ENCODE measurements at places on chromosomes 4 and X.

- DNase-seq = no peak
These were observed 96.6 kb upstream of the OTUD4 start for GRCh38 chr4:145277011-145277410.

DNA sequence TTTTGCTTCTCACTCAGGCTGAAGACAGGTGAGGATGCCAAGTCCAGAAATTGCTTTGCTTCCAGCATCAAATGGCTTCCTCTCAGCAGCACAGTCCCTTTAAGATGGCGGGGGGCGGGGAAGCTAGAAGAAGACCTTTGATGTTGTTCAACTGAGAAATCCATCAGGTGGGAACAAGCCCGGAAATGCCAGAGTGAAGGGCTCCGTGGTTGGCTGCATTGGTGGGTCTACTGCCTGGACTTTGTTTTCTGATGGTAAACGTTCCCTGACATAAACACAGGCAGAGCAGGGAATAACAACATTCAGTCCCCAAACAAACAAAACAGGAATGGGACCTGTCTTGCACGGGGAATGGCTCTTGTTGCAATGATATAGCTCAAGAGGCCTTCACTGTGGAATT lies 37.3 kb downstream of the APLN start:
- DNase-seq = no peak

DNA sequence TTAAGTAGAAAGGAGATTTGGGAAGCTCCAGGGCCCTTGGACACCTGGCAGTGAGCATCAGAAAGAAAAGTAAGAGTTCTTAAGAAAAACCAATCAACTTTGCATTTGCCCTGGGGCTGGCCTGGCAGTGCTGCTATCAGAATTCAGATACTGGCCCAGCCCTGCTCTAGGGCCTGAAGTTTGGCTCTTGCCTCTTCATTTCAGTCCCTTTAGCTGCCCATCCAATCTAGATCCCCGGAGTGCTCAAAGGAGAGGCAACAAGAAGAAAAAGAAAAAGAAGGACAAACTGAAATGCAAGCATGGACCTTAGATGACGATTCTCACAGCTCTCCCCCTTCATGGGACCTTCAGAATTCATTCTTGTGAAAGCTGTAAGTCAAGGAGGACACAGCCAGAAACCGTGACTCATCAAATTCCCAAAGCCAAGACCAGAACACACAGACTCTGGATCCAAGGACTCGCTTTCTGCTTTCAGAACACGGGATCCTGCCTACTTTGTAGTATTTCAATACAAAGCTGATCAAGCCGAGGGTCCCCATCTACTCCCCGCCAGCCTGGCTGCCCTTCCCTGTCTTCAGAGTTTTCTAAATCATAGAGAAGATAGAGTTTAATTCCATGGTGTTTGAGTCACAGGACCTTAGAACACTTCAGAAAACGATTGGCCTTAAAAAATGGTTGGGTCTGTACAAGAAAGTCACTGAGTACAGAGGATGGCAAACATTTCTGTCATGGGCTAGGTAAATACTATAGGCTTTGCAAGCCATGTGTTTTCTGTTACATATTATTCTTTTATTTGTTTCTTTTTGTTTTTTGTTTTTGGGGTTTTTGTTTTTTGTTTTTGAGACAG lies 103.7 kb downstream of the RBM47 start:
- DNase-seq = no peak

- DNase-seq = no peak
These were observed 17.9 kb downstream of the TET2 start for GRCh38 chr4:105164548-105164947.

GRCh38 chrX:54825716-54826438 lies 18.3 kb downstream of the MAGED2 start:
- DNase-seq = peak; percentile 16

- no peak for DNase-seq
These were observed 3.3 kb downstream of the STK32B start for GRCh38 chr4:5054532-5054931.

- no peak for DNase-seq
These were observed 64.2 kb downstream of the SPINK2 start for GRCh38 chr4:56757261-56757746.

DNA sequence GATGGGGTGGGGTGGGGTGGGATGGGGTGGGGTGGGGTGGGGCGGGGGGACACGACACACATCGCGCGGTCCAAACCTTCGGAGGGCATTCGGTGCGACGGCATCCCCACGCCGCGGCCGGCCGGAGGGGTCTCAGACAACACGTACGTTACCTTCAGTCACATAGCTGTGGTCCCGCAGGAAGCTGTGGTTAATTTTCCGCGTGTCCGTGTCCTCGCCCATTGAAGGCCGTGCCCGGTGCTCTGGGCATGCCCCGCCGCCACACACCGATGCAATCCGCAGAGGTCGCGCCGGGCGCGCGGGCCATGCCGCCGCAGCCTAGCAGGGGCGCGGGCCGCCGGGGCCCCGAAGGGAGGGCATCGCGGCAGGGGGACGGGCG lies 417 bp downstream of the PPP2R2C start:
- DNase-seq = no peak

DNA sequence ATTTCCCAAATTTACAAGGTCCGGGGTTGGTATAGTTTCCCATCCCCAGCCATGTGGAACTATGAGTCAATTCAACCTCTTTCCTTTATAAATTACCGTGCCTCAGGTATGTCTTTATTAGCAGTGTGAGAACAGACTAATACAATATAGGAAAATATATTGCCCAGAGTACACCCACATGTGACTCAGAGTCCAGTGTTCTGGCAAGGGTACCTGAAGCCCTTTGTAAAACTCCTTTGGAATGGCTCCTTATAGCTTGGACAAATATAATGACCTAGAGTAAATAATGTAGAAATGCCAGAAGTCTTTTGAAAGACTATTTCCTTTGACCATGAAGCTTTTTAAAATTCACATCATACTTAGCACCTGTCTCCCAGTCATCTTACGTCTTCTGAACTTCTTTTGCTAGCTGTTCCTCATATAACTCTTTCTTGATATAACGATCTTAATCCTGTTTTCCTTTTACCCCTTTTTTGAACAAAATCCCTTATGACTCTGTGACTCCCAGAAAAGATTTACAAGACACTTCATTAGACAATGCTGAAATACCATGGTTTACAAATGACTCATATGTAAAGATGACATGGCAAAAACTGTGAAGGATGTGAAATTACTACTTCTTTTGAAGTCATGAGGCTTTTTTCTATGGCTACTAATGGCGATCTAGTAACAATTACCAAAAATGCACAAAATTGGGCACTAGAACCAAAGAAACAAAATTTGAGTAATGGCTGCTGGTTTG lies 408.9 kb downstream of the NAP1L3 start:
- DNase-seq = no peak

DNA sequence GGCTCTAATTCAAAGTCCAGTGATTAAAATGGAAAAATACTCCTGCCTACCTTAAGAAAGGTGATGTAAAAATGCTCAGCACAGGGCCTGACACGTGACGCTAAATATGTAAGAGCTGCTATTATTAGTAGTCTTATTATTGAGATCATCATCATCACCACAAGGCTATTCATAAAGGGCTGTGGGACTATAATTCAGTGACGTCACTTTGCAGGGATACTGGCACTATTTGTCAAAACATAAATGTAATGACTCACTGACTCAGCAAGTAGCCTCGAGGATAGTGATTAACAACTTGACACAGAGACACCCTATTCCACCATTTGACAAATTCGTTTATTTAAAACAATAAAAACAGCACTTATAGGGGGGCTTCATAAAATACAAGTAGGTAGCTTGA lies 258.9 kb downstream of the SPANXN1 start:
- DNase-seq = no peak

DNA sequence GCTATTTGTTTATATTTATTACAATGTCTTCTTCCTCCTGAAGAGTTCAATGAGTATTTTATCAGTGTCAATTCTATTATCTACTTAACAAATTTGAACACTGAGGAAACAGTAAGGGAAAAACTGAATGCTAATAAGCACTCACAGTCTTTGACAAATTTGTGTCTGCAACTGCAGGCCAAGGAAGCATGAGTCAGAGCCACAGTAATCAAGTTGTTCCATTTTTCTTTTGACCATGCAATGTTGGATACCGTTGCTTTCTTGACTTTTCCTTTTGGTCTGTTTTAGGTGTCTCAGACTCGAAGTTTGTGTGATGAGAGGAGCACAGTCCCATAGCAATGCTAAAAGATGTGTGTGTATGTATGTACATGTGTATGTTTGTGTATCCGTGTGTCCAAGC lies 359.6 kb downstream of the IL1RAPL1 start:
- DNase-seq = no peak

DNA sequence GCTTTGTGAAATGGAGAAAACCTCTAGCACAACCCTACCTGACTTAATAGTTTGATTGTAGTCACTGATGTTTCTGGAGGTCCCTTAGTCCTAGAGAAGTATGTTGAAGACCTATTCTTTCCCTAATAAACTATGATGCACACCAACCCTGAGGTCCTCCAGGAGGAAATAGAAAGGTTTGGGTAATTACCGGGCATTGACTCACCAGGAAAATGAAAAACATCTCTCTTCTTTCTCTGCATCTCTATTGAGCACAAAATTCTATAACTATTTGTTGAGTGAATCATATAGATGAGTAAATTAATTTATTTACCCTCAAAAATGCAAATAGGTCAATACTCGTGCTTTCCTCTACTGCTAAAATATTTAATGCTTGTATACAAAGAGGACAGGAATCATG lies 582.4 kb upstream of the FAM241A start:
- no peak for DNase-seq

DNA sequence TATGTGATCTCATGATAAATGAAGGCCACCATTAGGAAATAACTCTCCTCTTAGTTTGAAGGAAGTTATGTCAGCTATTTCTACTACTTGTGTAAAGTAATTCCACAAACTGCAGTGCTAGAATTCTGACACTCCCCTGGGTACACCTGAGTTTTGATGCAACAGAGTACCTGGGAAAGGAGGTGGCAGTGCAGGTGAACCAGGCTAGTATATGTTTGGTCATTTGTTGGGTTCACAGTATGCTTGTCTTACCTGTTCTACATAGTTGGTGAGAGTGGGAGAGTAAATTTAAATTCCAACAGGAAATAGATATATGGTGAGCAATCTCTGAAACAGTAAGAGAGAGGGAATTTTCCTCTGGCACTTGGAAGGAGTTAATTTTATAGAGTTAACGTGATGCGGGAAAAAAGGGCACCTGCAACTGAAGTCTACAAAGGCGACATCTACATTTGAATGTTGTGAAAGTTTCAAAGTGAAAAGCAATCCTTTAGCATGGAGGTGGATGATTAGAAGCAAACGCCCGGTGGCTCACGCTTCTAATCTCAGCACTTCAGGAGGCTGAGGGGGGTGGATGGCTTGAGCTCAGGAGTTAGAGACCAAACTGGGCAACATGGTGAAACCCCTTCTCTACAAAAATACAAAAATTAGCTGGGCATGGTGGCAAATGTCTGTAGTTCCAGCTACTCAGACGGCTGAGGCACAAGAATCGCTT lies 8.3 kb upstream of the SLC10A6 start:
- no peak for DNase-seq

GRCh38 chr4:45484740-45485139 lies 639.1 kb downstream of the GABRG1 start:
- DNase-seq = no peak

- DNase-seq = no peak
These were observed 247.5 kb upstream of the PRKX start for GRCh38 chrX:3960952-3961351.

GRCh38 chr4:124970011-124970410 lies 257.5 kb upstream of the ANKRD50 start:
- DNase-seq = no peak

GRCh38 chr4:7585768-7586167 lies 151.0 kb upstream of the PSAPL1 start:
- no peak for DNase-seq

DNA sequence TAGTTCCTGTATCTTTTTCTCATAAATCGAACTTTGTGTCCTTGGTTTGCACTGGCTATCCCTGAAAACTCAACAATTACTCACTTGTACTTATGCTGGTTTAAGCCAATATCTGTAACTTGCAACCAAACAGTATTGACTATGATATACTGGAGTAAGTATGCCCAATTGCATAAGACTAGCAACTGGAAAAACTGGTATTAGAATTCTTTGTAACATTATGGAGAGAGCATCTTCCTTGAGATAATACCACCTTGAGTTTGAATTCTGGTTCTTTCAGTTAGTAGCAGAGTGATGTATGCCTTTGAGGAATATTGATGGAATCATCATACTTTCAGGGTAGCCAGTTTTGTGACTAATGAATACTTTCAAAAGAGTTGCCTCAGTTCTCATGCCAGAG lies 28.1 kb downstream of the BMP3 start:
- DNase-seq = no peak

- no peak for DNase-seq
These were observed 82.5 kb downstream of the WFS1 start for GRCh38 chr4:6352031-6352692.

- DNase-seq = no peak
These were observed 89.0 kb downstream of the FAM53A start for GRCh38 chr4:1594871-1595788.

DNA sequence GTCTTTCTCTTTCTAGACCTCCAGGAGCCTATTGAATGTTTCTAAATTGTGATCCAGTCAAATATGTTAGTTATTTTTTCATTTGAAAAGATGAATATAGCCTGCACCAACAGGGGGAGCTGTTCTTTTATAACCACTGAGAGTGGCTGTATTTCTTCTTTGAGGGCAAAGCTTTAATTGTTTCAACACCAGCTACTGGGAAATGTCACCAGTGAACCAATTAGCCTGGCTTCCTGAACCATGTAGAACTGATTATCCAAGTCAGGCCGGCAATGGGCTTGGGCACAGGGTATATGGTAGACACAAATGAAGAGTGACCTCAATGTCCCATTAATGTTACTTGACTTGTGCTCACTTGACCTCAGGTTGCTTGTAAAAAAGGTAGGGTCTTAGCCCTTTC lies 4.8 kb upstream of the DAPP1 start:
- no peak for DNase-seq

DNA sequence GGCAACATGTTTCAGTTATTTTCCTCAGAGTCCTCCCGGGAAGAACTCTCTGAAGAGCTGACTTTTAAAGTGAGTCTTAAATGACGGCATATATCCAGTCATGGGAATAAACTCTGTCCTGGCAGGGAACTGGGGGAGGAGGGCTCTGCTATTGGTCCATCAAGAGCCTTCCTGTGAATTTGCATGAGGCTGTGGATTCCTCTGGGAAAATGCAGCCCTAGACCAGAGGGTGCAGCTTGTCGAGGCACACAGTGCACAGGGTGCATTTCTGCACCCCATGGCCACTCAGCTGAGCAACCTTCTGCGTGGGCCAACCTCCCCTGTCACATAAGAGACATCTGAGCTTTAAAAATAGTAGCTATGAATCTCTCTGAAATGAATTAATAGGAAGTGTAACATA lies 360.0 kb downstream of the GALNTL6 start:
- DNase-seq = no peak

GRCh38 chr4:7121866-7122653 lies 54.2 kb upstream of the GRPEL1 start:
- no peak for DNase-seq

- DNase-seq = no peak
These were observed 56.4 kb upstream of the PLAC8 start for GRCh38 chr4:83170952-83171399.

DNA sequence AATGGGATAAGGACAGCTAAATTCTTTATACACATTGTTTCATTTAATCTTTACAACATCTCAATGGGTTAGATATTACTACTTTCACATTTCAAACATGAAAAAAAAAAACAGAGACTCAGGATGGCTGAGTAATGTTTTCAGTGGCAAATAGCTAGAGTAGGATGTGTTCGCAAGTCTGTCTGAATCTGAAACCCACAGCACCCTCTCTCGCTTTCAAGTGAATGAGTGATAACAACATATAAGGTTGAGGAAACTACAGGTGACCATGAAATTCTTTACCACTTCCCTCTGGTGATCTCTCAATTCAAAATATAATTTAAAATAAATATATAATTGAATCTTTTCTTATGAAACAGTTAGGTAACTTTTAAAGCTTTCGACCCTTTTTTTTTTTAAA lies 162.6 kb downstream of the PRR32 start:
- no peak for DNase-seq
